ENCODE measurements at places on chromosomes 1 and 21.

- DNase-seq, result no peak
These were observed 318.3 kb downstream of the RRAGC start for GRCh38 chr1:38541223-38541622.

- DNase-seq, result no peak
These were observed 20.1 kb downstream of the ECE1 start for GRCh38 chr1:21270086-21270689.

GRCh38 chr1:100494393-100495084 lies 43.4 kb upstream of the GPR88 start:
- no peak for DNase-seq

DNA sequence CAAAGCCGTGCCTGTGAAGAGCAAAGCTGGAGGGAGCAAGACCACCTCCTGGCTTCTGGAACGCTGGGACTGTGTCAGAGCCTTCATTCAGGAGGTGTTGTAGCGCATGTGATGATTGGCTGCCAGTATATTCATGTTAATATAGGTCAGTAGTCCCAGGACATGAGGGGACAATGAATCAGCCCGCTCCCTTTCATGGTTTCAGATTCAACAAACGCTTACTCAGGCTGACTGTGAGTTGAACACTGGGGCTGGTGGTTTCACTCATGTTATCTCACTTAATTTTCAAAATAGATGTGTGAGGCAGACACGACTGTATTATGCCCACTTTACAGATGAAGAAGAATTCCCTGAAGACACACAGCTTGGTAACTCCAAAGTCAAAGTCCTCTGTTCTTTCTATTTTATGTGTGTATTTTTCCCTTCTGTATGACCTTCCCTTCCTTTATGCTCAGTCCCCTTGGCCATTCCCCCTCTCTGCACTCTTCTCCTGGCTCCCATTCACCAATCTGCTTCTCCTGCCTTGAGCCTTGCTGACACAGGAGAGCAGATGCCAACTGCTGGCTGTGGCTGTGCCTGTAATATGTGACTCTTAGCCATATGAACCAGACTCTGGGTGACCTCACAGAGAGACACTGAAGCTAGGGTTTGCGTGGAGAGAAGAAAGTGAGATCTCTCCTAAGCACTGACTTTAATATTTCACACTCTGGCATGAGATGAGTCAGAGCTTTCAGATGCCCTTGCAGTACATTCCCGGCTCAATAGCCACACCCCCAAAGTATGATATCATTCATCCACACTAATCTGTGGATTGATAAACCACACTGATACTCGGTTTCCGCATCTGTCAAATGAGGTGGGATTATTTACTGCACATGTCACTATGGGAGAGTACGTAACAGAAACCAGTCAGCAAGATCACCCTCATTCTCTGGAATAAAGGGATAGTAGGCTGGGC lies 31.4 kb upstream of the KIRREL1 start:
- no peak for DNase-seq

GRCh38 chr1:243710467-243710866 lies 139.6 kb downstream of the AKT3 start:
- no peak for DNase-seq

- DNase-seq, result no peak
These were observed 22.6 kb upstream of the RAB3GAP2 start for GRCh38 chr1:220294846-220295301.

DNA sequence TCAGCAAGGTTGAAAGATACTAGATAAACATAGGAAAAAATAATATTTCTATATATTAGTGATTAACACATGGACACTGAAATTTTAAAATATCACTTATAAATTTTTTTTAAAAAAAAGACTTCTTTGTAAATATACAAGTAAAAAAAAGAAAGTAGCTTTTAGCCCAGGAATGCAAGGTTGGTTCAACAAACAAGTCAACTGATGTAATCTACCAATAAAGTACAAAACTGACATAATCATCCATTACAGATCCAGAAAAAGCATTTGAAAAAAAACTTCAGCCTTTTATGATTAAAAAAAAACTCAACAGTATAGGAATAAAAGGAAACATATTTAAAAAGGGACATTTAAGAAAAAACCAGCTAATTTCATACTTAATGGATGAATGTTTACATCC lies 48.4 kb downstream of the TRMT1L start:
- DNase-seq, result no peak

- DNase-seq, result no peak
These were observed 101.3 kb upstream of the C8B start for GRCh38 chr1:57066980-57067610.

DNA sequence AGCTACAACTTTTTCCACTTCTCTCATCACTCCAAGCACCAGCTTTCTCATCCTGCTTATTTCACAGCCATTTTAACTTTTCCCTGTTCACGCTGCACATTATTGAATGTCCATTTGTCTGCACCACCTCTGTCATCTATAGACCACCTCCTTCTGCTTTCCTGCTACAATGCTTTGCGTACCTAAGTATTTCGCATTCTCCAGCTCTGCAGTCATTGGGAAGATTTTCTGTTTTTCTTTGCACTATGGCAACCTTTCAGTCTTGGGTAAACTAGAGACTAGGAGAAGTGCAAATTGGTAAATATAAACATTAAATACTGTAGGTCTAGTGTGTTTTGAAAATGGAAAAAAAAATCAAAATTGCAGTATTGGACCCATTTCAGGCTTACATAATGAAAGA lies 835 bp downstream of the CCDC30 start:
- DNase-seq, result no peak

DNA sequence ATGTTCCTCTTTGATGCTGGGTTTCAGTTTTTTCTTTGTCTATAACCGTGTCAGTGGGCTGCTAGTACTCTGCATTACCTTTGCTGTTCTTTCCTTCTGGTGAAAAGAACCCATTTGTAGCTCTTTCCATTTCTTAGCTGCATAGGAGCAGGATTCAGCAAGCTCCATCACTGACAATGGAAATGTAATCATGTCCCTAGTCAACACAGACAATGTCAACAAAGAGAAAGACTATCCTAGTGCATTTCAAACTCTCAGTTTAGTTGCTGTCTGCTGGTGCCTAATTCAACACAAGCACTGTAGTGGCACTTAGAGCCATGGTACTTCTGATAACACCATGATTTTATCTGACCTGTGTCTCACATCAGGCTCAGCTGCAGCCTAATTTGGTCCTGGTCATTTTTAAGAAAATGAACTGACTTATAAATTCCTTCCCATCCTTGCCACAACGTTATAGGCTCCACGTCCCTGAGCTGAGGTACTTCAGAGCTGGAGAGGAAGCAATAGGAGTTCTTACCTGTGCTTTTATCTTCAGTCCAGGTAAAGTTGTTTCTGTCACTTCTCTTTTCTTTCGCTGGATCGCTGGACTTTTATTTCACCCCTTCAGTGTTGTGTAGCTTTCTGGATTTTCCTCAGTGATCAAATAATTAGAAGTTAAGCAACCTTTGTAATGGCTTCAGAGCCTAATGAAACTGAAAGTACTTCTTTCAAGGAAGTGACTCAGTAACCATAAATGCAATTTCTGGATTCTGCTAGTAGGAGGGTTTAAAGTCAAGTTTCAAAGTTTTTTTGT lies at the start of gene GBP3:
Gene GBP3 (minus strand): TSS at position 700 of the 793 bp plus-strand sequence. CDS start 2,145 bp downstream, outside the sequence.
- DNase-seq, result no peak

DNA sequence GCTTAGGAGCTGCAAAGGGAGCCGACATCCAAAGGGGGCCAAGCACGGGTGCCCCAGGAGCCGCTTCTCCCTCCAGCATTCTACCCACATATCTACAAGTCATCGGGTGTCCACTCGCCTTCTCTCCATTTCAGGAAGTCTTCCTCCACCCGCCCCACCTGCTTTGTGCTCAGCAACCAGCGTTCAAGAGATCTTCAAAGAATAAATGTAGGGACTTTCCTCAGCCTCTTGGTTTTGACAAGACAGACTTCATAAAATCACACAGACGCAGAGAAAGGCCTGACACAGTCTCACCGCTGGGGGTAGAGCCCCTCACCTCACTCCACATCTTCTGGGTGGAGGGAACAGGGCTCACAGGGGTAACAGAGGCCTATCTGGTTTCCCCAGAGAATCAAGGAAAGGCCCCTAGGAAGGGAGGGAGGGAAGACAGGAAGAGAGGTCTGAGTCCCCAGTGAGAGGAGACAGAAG lies 49.5 kb downstream of the SSBP3 start:
- DNase-seq, result no peak

- DNase-seq, result peak; percentile 72
These were observed 47.7 kb upstream of the RBM15 start for GRCh38 chr1:110291241-110292030.

DNA sequence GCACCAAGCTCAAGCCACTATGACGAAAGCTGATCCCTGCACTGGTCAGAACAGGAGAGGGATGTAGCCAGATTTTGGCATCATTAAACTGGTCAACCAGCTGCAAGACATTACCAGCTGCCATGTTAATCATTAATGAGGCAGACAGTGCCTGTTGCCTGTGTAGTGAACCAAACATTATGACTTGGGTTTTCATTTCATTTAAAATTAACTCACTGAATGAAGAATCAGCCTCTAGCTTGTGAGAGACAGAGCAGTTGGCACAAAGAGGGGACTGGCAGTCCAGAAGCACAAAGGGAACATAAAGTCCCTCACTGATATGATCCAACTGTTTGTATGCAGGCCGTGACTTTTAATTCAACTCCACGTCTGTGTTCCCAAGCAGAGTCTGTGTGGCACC lies 318.9 kb downstream of the SEC16B start:
- DNase-seq, result no peak

DNA sequence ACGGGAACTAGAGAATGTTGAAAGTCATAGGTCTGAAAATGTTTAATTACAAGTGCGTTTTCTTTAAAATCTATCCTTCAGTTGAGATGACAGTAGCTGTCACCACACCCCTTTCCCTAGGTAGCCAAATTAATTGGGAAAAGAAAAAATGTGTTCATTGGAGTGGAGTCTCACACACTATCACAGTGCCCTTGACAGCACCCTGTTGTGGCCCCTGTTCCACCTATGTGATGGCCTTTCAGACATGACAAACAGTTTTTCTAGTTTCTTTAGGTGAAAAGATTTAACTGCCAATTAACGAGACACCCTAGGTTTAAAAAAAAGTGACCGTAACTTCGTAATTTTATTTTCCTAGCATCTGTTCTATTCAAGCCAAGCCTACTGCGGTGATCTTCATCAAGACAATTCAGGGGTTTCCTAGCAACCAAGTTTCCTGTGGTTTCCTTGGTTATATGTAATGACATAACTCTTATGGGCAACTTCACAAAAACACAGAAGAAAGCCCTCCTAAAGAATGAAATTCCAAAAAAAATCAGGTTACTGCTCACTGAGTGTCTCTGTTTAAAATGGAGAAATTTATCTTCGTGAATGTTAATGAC lies 298.3 kb downstream of the PDE4B start:
- DNase-seq, result no peak

DNA sequence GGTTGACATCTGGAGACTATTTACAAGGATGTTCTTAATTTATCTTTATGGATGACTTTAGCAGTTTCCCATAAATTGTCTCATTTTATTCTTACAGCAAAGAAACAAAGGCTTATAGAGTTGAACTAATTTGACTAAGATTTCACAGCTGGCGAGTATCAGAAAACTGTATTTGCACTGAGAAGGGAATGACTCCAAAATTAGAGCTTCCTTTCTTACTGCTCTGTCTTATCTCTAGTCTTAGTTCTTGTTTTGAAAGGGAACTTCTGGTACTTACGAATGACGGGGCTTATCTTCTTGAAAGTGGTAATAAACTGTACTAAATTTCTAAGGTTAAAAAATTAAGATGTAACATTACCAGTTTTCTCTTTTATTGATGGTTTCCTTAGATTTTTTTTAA lies 13.6 kb downstream of the CNST start:
- no peak for DNase-seq

- no peak for DNase-seq
These were observed 72.7 kb downstream of the GALNT2 start for GRCh38 chr1:230139741-230140140.

DNA sequence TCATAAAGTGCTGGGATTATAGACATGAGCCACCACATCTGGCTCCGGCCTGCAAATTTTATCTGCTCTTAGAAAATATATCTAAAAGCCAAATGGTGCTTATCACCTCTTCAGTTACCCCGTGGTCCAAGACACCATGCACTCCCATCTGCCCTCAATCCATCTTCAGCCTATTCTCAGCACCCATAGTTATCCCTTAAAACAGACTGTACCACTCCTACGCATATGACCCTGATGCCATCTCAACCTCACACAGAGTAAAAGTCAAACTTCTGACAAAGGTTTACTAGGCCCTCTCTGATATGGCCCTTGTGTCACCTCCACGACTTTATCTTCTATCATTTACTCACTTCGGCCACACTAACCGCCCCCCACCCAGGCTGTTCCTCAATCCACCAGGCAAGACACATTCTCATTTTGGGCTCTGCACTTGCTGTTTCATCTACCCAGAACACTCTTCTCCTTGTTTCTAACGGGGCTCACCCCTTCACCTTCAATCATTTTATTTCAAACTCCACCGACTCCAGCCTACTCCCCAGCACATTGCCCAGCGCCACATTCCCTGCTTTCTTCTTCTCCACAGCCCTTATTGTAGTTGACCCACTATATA lies 33.0 kb downstream of the USP48 start:
- DNase-seq, result no peak

GRCh38 chr1:164562511-164562910 lies 3.5 kb downstream of the PBX1 start:
- DNase-seq, result no peak

GRCh38 chr1:61618755-61619154 lies 106.2 kb downstream of the TM2D1 start:
- DNase-seq, result no peak

GRCh38 chr1:17191990-17192242 lies 13.0 kb upstream of the PADI1 start:
- no peak for DNase-seq

- DNase-seq, result no peak
These were observed 94.4 kb downstream of the SLC35F3 start for GRCh38 chr1:233998891-233999290.

- no peak for DNase-seq
These were observed 29.4 kb downstream of the MRPL37 start for GRCh38 chr1:54229281-54229891.

DNA sequence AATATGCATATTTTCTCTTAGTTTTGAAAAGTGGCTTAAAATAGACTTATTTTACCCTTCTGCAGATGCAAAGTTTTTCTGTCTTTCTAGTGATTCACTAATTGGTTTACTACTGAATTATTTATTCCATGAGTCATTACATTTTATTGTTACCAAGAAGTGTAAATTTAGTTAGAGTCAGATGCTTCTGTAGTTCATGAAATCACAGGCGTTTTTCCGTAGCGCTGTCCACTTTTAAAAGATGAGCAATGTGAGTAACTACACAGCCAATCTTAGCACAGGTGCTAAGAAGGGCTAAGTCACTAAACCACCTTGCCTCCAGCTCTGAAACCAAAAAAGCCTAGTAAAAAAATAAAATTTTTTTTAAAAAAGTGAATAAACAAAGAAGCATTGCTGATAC lies 24.7 kb downstream of the RGS13 start:
- no peak for DNase-seq

DNA sequence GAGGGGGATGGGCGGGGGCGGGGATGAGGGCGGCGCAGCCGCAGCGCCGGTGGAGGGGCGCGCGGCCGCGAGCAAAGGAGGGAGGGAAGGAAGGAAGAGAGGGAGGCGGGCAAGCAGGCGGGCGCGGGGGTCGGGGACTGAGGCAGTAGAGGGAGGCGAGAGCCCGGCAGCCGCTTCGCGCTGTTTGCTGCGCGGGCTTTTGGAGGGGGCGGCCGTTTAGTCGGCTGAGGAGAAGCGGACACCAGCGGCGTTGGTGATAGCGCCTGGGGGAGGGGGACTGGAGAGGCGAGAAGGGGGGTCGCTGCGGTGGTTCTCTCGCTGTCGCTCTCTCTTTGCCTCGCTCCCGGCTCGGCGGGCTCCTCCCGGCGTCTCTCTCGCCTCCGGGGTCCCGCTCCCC lies at the start of gene HS2ST1:
Gene HS2ST1 (plus strand): TSS at position 35 of the 397 bp plus-strand sequence.
- no peak for DNase-seq
